ENCODE measurements at places on chromosomes 5 and 9.

DNA sequence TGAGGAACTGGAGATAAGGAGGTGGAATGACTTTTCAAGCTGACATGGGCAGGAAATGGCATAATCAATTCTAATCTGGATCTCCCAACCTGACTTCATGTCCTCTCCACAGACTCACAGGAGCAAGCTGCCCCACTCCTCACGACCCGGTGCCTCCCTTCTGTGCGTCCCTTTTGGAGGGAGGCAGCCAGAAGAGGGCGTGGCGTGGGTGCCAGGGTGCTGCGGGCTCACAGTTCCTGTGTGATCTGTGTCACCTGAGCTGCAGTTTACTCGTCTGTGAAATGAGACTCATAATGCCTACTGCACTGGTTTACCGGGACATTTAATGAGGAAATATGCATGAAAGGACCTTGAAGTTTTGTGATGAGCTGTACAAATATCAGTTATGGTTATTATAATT lies 207.4 kb downstream of the DAB2IP start:
- no peak for DNase-seq

DNA sequence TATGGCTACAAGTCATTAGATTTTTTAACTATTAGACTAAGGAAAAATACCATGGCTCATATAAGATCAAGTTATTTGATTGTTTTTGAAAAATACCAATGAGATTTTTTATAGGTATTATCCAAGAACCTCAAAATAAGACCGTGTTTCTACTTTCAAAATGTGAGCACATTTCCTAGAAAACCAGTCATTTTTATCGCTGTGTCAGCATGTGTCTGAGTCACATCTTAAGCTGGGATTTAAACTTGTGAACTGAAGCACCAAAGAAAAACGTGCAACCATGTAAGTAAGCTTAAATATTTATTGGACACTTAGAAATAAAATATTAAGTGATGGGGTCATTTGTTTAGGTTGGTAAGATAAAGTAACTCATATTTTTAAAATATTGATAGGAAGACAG lies 1676.0 kb upstream of the NUDT12 start:
- DNase-seq: no peak

GRCh38 chr9:4442806-4443205 lies 47.5 kb upstream of the SLC1A1 start:
- DNase-seq: no peak

DNA sequence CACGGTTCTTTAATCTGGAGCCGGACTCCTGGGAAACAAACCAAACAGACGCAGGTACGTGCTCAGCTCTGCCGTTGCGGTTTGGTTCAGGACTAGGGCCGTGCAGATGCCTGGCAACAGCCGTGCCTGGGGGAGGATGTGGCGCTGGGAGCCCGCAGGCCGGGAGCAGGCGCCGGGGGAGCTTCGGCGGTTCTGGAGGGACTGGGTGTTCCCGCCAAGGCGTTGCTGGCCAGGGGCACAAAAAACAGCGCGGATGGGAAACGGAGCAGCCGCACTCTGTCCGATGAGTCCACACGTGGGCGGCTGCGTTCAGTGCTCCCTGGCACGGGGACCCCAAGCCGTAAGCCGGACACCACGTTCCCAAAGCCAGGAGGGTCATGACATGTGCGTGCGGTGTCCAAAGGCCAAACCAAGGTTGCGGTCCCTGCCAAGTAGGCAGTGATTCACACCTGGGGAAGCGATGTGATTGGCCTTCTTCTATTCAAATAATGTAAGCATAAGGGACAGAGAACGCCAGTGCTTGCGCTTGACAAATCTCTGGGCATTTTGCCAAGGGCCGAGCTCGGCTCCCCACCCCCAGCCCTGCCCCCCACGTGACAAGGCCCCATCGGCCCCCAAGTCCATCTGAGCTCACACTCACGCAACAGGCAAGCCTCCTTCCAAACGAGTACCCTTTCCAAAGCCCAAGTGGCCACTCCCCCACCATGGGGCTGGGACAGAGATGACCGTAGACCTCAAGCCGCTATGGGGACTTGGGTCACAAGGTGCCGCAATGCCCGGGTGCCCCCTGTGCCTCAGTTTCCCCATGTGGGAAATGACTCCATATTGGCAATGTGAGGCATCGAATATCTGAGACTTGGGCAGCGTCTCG lies 49.7 kb upstream of the NKD2 start:
- DNase-seq: peak; percentile 28

Data from fibroblast of skin of right quadriceps (primary cell).